ENCODE measurements at places on chromosomes 1 and 21. TPM values are rescaled to one million over a fixed set of nuclear protein-coding genes. Genes with fewer than 3 reads are reported as not detected.

- H3K36me3 ChIP-seq: no peaks in the 10 kb centered on the region
- H3K27ac ChIP-seq: no peak overlapping the region
- H3K4me3 ChIP-seq: no peak overlapping the region
- peak; percentile 47 for DNase-seq
- H3K4me1 ChIP-seq: no peaks in the 10 kb centered on the region
These were observed 3.3 kb downstream of the NCMAP start for GRCh38 chr1:24558902-24559791.

The AMY1B gene
- total RNA-seq: not detected

The CA6 gene
- not detected for total RNA-seq

The TMOD4 gene
- not detected for total RNA-seq

The RGL1 gene
- total RNA-seq: 12.1 TPM

- peak; percentile 62 for DNase-seq
- no peaks in the 10 kb centered on the region for H3K36me3 ChIP-seq
- peaks cover 42% of the 10 kb centered on the region for H3K4me1 ChIP-seq
These were observed 110.5 kb upstream of the CDC42BPA start for GRCh38 chr1:227428803-227429202.

The SLAMF7 gene
- 2.7 TPM for total RNA-seq

DNA sequence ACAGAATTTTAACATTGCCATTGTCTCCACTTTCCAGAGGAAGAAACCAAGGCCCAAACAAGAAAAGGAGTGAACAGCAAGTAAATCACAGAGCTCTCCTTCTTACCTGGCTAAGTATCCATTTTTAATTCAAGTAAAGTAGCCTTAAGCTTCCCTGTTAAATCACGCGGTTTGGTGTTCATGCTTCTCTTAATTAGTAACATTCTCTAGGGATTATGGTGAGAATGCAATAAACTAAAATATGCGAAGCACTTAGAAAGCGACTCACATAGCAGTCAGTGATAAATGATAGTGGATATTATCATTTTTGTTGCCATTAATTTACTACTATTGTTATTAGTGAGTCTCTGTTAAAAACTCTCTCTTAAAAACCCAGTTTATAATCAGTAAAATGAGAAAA lies 630.5 kb upstream of the TMPRSS15 start:
- no peaks in the 10 kb centered on the region for H3K4me1 ChIP-seq
- no peaks in the 10 kb centered on the region for H3K27me3 ChIP-seq
- H3K36me3 ChIP-seq: no peaks in the 10 kb centered on the region
- H3K27ac ChIP-seq: no peak overlapping the region

- H3K4me1 ChIP-seq: peaks cover 3% of the 10 kb centered on the region
- no peaks in the 10 kb centered on the region for H3K27me3 ChIP-seq
- no peak for DNase-seq
These were observed 137.2 kb upstream of the NGF start for GRCh38 chr1:115475252-115475651.

The HLX gene
- 18.4 TPM for total RNA-seq

DNA sequence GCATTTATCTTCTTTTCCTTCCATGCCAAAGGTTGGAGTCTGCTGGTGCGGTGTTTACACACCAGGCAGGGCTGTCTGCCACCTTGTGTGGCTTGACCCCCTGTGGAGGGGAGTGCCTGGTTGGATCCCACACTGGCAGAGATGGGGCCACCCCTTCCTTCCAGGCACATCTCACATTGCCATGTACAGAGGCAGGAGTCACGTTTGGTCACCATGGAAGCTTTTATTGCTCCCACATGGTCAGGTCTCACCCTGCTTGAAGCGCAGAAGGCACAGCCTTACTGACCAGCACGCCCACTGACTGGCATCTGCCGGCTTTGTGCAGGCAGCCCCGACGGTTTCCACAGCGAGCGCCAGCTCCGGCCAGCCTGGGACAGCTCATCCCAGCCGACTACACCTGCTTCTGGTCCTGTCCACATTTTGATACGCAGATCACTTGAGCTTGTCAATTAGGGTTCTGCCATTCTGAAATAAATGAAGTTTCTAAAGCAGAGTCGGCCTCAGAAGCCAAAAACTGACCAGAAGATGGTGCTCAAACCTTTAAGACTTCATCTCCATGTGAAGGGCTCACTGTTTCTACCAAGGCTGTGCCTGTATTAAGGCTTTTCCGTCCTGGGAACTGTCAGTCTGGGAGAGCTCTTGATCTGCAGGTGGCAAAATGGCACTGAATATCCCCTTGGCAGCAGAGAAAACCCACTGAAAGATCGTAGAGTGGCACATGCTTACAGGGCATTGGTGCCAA lies 35.6 kb upstream of the EPHA8 start:
- no peak for DNase-seq
- H3K36me3 ChIP-seq: peaks cover 16% of the 10 kb centered on the region
- H3K4me1 ChIP-seq: peaks cover 14% of the 10 kb centered on the region
- no peak overlapping the region for H3K27ac ChIP-seq

- H3K36me3 ChIP-seq: no peaks in the 10 kb centered on the region
- peak overlapping the region; percentile 54 for H3K27ac ChIP-seq
- no peaks in the 10 kb centered on the region for H3K27me3 ChIP-seq
These were observed 9.3 kb downstream of the RAB4A start for GRCh38 chr1:229280037-229280828.

The CACNA1S gene
- not detected for total RNA-seq

The UCK2 gene
- total RNA-seq: 48.0 TPM
